GM23338 (cell line): ENCODE measurements at places on chromosomes 2 and 18. TPM values are rescaled to one million over a fixed set of nuclear protein-coding genes. Genes with fewer than 3 reads are reported as not detected.

The ATP9B gene
- 25.6 and 29.7 TPM in 2 replicates for total RNA-seq

The TUBB8B gene
- 1.0 and 3.6 TPM in 2 replicates for total RNA-seq

The DHRS9 gene
- total RNA-seq = not detected in 2 replicates

The ZNF397 gene
- total RNA-seq = 47.6 and 48.6 TPM in 2 replicates

The NTSR2 gene
- 0.10 TPM in 1 of 2 replicates, not detected in the other for total RNA-seq

- peak; percentile 56 for DNase-seq
- no peaks in the 10 kb centered on the region for H3K36me3 ChIP-seq
- H3K27ac ChIP-seq = no peak overlapping the region
- no peak overlapping the region for H3K4me3 ChIP-seq
- H3K27me3 ChIP-seq = no peaks in the 10 kb centered on the region
Measured at GRCh38 chr2:232030229-232030628, 68.7 kb downstream of the DIS3L2 start.

GRCh38 chr2:237998530-237998929 lies 31.7 kb downstream of the UBE2F start:
- no peak overlapping the region for H3K27ac ChIP-seq
- H3K4me3 ChIP-seq = no peak overlapping the region
- H3K27me3 ChIP-seq = no peaks in the 10 kb centered on the region
- no peaks in the 10 kb centered on the region for H3K4me1 ChIP-seq

DNA sequence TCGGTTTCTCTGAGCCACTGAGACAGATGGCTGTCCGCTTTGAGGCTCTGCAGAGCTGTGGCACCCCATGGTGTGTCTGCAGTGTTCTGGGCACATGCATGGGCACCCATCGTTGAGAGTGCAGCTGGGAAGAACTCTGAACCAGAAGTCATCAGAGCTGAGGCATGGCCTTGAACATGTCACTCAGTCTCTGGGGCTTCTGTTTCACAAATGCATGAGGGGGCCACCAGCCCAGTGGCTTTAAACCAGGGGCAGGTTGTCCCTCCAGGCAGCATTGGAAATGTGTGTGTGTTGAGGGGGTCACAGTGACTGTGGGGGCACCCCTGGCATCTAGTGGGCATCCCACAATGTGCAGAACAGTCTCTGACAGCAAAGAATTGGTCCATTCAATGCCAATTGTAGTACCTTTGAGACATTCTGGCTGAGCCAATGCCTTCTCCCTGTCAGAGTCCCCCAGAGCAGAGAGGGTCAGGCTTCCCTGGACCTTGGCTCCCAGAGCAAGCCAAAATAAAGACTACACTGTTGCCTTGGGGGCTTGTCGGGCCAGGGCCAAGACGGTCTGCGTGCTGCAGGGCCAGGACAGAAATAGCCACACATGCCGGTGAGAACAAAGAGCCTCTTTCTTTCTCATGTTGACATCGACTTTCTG lies 9.3 kb upstream of the PSMD1 start:
- H3K36me3 ChIP-seq = no peaks in the 10 kb centered on the region
- peaks cover 14% of the 10 kb centered on the region for H3K27me3 ChIP-seq
- no peak for DNase-seq

GRCh38 chr2:113226462-113226861 lies 52.3 kb downstream of the PAX8 start:
- H3K27ac ChIP-seq = no peak overlapping the region
- DNase-seq = no peak
- H3K27me3 ChIP-seq = no peaks in the 10 kb centered on the region
- H3K4me1 ChIP-seq = peaks cover 8% of the 10 kb centered on the region; the same call in 1 of the 2 replicates
- H3K4me3 ChIP-seq = no peak overlapping the region

- no peak overlapping the region for H3K27ac ChIP-seq
- DNase-seq = no peak
- no peaks in the 10 kb centered on the region for H3K27me3 ChIP-seq
- no peaks in the 10 kb centered on the region for H3K36me3 ChIP-seq
Measured at GRCh38 chr2:136185981-136186776, 68.2 kb upstream of the CXCR4 start.

- no peaks in the 10 kb centered on the region for H3K36me3 ChIP-seq
- no peak overlapping the region for H3K27ac ChIP-seq
- no peak overlapping the region for H3K4me3 ChIP-seq
Measured at GRCh38 chr2:7722212-7722910, 805.1 kb downstream of the RNF144A start.

DNA sequence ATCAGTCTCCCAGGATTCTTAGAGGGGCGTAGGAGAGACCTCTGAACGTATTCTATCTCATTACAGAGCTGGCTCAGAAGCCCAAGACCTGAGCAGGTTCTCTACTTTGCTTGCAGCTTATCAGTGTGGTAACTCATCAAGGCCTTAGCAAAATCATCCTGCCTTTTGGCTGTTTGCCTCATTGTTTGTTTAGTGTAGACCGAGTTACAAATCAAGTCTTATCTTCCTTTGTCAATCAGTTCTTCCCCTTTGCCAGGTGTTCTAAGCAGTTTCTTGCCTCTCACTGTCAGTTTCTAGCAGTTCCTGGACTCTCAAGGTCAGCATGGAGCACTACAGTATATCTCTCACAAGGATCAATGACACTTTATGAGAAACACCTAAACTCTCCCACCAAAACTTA lies 30.9 kb upstream of the NAB1 start:
- no peaks in the 10 kb centered on the region for H3K27me3 ChIP-seq
- no peak overlapping the region for H3K27ac ChIP-seq

- no peak for DNase-seq
- H3K27ac ChIP-seq = no peak overlapping the region
- H3K36me3 ChIP-seq = no peaks in the 10 kb centered on the region
- no peaks in the 10 kb centered on the region for H3K27me3 ChIP-seq
- no peak overlapping the region for H3K4me3 ChIP-seq
Measured at GRCh38 chr2:28412625-28413151, 20.0 kb downstream of the FOSL2 start.

DNA sequence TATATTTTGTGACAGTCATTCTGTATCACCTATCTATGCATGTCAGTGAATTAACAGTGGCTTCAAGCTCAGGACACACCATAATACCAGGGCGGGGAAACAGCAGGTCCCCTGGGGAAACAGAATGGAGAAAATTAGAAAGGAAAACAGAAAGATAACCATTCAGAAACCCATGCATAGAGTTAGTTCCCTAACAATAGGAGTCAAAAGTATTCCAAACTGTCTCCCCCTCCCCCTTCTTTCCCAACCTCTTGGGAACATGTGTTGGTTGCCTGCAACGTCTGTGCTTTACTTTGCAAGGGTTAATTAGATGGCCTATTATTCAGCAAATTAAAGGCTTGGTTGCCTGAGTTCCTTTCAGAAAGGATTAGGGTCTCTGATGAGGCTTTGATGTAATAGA lies 176.4 kb downstream of the MYO3B start:
- H3K27me3 ChIP-seq = no peaks in the 10 kb centered on the region
- DNase-seq = peak; percentile 62
- H3K4me3 ChIP-seq = peak overlapping the region; percentile 7; the same call in 1 of the 2 replicates

DNA sequence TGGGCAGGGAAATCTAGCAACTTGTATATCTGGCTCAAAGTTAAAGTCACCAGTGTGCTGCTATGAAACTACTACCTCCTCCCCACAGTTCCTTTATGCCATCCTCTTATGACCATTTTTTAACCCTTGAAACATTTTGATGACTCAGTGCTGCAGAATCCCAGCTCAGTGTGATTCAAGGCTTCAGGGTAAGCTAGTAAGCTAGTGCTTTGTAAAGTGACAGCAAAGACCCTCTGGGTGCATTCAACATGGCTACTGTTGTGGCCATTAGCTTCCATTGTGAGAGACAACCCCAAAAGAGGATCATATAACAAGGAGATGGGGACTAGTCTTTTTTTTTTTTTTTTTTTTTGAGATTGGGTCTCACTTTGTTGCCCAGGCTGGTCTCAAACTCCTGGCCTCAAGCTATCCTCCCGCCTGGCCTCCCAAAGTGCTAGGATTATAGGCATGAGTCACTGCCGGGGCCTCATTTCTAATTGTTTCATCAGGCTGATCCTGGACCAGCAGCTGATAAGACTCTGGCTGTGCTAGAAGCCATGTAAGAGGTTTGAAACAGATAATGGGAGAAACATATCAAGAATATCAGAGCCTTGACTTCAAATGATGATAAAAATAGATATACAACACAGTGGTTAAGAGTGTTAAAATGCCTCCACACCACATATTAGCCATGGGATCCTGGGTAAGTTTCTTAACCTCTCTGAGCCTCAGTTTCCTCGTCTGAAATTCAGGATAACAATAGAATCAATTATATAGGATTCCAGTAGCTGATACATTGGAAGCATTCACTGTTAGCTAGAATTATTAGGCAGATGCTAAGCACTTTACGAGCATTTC lies 65.7 kb upstream of the RTN4 start:
- H3K27me3 ChIP-seq = no peaks in the 10 kb centered on the region
- no peak overlapping the region for H3K27ac ChIP-seq
- H3K4me1 ChIP-seq = peaks cover 16% of the 10 kb centered on the region
- no peak overlapping the region for H3K4me3 ChIP-seq
- DNase-seq = no peak

DNA sequence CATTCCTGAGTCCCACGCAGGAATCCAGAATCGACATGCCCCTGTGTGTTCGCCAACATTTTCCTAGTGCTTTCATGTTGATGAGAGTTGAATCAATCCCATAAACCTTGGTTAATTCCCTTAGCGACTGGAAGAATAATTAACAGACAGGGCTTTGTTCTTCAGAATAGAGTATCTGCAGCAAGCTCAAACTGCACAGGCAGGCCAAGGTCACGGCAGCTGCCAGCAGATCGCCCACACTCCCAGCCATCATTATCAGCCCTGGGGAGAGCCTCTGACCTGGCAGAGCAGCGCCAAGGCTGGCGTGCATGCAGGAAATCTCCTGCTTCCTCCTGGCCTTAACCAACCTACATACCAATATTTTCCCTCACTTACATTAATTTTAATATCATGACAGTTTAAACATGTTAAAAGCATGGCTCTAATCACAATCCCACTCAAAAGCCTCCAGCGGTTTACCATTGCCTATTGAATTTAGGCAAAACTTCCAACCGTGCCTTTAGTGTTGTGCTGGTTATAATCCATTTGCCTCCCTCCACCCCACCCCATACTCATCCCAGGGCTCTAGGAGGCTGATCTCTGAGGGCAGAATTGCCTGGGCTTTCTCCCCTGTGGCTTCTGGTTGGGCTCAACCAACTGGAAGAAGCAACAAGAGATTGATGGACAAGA lies 46.8 kb upstream of the NCK2 start:
- DNase-seq = no peak
- no peaks in the 10 kb centered on the region for H3K36me3 ChIP-seq
- H3K27me3 ChIP-seq = no peaks in the 10 kb centered on the region
- H3K4me1 ChIP-seq = no peaks in the 10 kb centered on the region

GRCh38 chr2:127423478-127423843 lies 5.2 kb downstream of the PROC start:
- H3K4me1 ChIP-seq = peaks cover 12% of the 10 kb centered on the region; the same call in 1 of the 2 replicates
- peaks cover 41% of the 10 kb centered on the region for H3K27me3 ChIP-seq
- no peak overlapping the region for H3K27ac ChIP-seq

DNA sequence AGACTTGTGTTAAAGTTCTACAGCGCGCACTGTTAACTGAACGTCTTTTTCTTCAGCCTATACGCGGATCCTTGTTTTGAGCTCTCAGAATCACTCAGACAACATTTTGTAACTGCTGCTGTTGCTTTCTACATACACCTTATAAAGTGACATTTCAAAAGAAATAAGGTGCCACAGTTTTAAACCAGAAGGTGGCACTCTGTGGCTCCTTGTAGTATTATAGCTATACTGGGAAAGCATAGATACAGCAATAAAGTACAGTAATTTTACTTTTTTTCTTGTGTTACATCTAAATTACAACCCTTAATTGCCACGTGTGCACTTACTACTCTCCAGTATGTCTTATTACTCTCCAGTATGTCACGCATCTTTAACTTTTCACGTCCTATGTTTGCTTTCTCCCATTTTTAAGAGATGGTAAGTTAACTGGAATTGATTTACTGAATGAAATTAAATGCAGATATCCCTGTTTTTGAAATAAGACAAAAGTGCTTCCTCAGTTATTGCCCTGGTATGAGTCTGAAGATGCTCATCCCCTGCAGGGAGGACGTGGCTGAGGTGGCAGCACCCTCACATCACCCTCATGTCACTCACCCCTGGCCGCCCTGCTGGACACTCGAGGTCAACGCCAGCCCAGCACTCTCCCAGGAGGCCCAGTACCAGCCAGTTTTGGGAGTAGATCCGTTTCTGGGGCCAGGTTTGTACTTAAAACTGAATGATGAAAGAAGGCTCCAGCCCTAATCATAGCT lies 37.8 kb downstream of the GORASP2 start:
- no peaks in the 10 kb centered on the region; the same call in 1 of the 2 replicates for H3K4me1 ChIP-seq
- DNase-seq = peak; percentile 63
- H3K27me3 ChIP-seq = no peaks in the 10 kb centered on the region
- no peak overlapping the region for H3K4me3 ChIP-seq

DNA sequence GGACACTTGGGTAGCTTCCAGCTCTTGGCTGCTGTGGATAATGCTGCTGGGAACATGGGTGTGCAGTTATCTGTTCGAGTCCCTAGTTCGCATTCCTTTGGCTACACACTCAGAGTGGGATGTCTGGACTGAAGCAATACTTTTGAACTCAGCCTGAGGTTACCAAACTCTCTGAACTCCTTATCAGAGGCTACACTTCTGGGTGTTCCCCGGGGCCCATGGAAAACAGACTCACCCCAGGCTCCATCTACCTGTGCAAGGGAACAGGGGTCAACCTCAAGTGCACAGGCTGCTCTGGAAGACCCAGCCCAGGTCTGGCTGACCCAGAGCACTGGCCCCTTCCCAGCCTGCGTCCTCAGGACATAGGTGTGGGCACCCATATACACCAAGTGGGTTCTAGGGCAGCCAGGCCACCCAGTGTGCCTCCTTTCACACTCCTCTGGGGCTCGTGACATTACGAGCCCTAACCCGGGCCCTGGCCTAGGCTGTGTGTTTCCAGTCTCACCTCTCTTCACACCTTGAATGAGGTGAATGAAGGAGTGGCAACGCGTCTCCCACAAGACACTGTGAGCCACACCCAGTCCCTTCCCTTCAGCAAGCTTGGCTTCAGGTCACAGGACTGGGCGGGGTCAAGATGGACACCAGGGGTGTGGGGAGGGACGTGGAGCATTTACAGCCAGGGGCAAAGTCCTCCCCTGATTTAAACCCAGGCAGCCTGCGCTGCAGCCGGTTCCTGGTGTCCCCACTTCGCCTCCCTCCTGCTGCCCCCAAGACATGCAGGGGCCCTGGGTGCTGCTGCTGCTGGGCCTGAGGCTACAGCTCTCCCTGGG lies at the start of gene ALPI:
ALPI (plus strand) TSS at position 728 of the 830 bp plus-strand sequence; CDS start at position 775, 47 bp downstream.
- no peak for DNase-seq
- no peak within 1 kb of the TSS for H3K27ac ChIP-seq
- no peaks in the 10 kb centered on the region for H3K4me1 ChIP-seq
- H3K27me3 ChIP-seq = no peaks in the 10 kb centered on the region
- no peak within 1 kb of the TSS for H3K4me3 ChIP-seq

GRCh38 chr2:47300609-47301276 lies 102.2 kb upstream of the MSH2 start:
- no peak for DNase-seq
- no peaks in the 10 kb centered on the region for H3K36me3 ChIP-seq
- H3K4me1 ChIP-seq = peaks cover 25% of the 10 kb centered on the region
- H3K27me3 ChIP-seq = no peaks in the 10 kb centered on the region
- no peak overlapping the region for H3K4me3 ChIP-seq
